PC-9 (cell line): ENCODE measurements at places on chromosomes 11 and 22.

GRCh38 chr11:124838805-124839127 lies 26.5 kb upstream of the ROBO3 start:
- no peak for DNase-seq
- no peaks in the 10 kb centered on the region for H3K36me3 ChIP-seq
- H3K4me1 ChIP-seq: peaks cover 35% of the 10 kb centered on the region
- H3K4me3 ChIP-seq: no peak overlapping the region
- peaks cover 26% of the 10 kb centered on the region for H3K27me3 ChIP-seq

DNA sequence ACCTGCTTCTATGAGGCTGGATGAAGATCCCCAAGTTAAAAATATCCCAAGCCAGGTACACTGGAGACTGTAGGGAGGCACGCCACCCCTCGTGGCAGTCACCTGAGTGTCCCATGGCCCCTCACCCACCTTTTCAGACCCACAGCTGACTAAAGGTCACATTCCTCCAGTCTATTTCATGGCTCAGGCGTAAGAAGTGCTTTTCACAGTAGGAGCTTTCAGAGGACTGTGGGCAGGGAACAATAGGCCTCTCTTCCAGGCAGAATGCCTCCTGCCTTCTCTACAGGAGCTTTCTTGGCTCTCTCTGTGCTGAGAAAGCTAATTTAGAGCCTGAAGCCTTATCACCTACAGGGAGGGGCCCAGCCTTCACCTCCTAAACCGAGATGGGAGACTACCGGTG lies 73.8 kb downstream of the C11orf58 start:
- H3K27ac ChIP-seq: no peak overlapping the region
- no peak overlapping the region for H3K4me3 ChIP-seq
- 0 out of 2 replicates have a peak, but pooled peaks cover 3% of the 10 kb centered on the region for H3K36me3 ChIP-seq
- no peaks in the 10 kb centered on the region for H3K27me3 ChIP-seq
- no peak for DNase-seq
- peaks cover 11% of the 10 kb centered on the region for H3K4me1 ChIP-seq

DNA sequence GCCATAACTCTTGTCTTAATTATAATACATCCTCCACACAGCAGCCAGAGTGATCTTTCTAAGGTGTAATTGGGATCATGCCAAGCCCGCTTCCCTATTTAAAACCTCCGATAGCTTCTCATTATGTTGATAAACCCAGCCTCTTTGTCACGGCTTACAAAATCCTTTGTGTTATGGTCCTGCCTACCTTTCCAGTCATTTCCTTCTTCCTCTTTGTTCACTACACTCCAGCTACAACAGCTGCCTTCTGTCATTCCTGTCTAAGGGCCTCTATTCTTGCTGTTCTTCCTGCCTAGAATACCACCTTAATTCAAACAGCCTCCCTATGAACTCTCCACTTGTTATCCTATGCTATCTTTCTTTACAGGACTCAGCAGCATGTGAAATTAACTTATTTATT lies 70.6 kb upstream of the CAPRIN1 start:
- no peaks in the 10 kb centered on the region for H3K27me3 ChIP-seq
- H3K4me3 ChIP-seq: no peak overlapping the region
- DNase-seq: no peak
- peaks cover 36% of the 10 kb centered on the region for H3K4me1 ChIP-seq
- no peak overlapping the region for H3K27ac ChIP-seq
- H3K36me3 ChIP-seq: no peaks in the 10 kb centered on the region

GRCh38 chr11:13053255-13053917 lies 44.3 kb downstream of the RASSF10 start:
- no peak overlapping the region for H3K27ac ChIP-seq
- no peak overlapping the region for H3K4me3 ChIP-seq
- no peak for DNase-seq
- peaks cover 31% of the 10 kb centered on the region for H3K4me1 ChIP-seq

- H3K27me3 ChIP-seq: no peaks in the 10 kb centered on the region
- no peak for DNase-seq
- H3K4me3 ChIP-seq: no peak overlapping the region
- H3K4me1 ChIP-seq: no peaks in the 10 kb centered on the region
- no peaks in the 10 kb centered on the region for H3K36me3 ChIP-seq
- no peak overlapping the region for H3K27ac ChIP-seq
Measured at GRCh38 chr11:1969035-1969434, 21.9 kb downstream of the MRPL23 start.

DNA sequence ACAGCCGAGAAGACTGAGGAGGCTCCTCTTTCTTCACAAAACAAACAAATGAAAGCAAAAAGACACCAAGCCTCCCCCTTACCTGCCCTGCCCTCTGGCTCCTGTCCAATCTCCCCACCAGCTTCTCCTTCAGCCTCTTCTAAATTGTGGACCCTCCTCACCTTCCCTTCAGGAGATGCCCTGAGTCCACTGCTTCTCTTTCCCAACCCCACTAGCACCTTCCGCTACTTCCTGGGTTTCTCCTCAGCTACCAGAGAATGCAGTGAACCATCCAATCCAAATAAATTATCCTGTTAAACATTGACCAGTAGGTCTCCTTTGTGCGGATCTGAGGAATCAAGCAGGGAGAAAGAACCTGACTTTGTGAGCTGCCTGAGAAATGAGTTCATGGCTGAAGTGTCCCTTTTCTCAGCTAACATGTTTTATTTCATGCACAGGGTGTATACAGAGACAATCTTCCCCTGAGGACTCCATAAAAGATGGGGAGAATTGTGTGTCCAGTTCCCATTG lies 63.2 kb upstream of the VPREB1 start:
- H3K27me3 ChIP-seq: peaks cover 69% of the 10 kb centered on the region
- no peak for DNase-seq
- no peaks in the 10 kb centered on the region for H3K4me1 ChIP-seq
- no peak overlapping the region for H3K27ac ChIP-seq
